Jurkat, Clone E6-1 (cell line): ENCODE measurements at places on chromosomes 4 and X.

DNA sequence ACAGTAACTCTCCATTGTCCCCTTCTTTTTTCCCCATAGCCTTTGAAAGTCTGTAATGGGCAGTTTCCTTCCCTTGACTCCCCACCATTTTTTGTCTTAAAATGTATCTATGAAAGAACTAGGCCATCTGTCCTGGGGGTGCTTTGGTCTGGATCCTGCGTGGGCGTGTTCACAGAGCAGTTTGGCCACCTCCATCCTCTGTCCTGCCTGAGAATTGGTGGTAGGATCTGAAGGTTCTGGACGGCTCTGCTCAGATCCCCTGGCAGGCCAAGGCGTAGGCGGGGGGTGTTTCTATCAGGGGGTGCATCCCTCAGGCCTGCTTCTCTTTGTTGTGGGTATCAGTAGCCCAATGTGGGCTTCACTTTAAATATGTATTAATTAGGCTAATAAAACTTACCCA, 107.1 kb downstream of the FAM193A start:
- DNase-seq = no peak

DNA sequence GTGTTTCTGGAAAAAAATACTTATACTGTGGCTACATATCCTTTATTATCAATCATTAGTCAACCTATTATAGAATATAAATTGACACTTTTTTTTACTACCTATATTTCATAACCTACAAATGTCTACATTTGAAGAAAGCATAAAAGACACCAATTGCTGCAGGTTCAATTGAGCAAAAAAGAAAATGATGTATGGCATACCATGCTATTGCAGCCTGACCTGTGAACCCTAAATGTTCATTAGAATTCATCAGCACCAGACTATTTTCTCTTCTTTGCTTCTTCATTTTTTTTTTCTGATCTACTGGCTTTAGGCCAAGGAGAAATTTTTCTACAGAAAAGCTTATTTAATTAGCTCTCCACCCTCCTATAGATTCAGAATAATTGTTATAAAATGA, 1628.2 kb upstream of the IGFBP7 start:
- DNase-seq = no peak

DNA sequence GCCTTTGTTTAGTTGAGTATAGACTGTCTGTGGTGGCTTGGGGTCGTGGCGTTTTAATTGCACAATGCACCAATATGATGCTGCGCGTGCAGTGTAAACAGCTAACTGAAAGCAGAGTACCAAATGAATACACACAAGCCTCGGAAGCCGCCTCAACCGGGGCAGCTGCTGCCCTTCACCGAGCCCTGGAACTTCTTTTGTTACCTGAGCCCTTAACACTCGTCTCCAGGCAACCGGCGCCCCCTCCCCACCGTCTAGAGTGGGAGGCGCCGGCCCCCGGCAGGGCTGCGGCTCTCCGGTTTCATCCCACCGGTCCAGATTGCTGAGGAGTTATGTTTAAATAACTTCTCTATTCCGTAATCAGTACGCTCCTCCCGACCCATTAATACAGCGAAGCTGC, 173.2 kb upstream of the TBL1X start:
- no peak for DNase-seq

GRCh38 chr4:77201343-77201742, 44.3 kb downstream of the CCNG2 start:
- no peak for DNase-seq

DNA sequence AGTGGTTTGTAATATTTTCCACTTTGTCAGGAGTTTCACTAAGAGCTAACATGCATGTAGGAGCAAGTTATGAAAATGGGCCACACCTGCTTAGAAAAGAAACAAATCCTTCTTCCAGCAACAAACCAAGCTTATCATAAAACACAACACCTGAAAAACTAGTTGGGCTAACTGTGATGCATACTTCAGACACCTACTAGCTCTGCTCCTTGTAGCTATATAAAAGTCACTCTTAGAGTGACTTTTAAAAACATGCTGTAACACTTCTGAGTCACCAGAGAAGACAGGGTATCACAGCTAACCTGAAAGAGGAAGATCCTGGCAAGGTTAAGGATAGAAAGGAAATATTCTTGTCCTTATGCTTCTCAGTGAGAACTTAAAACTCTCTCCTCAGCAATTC, 3.6 kb upstream of the SLAIN2 start:
- no peak for DNase-seq

DNA sequence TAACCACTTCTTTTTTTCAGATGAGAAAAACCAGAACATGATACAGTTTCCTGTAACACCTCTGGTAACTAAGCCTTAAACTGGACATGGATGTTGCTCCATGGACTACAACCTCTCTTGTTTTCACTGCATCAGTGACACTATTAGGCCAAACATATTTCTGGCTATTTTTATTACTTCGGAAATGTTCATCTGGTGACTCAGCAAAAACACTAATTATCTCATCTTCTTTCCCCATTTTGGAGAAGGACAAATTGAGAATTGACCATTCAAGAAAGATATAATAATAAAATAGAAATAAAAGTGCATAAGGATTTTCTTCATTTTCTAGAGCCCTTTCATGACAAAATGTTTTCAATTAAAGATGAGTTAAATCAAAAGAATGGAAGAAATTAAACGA, 361.9 kb upstream of the TECRL start:
- no peak for DNase-seq

DNA sequence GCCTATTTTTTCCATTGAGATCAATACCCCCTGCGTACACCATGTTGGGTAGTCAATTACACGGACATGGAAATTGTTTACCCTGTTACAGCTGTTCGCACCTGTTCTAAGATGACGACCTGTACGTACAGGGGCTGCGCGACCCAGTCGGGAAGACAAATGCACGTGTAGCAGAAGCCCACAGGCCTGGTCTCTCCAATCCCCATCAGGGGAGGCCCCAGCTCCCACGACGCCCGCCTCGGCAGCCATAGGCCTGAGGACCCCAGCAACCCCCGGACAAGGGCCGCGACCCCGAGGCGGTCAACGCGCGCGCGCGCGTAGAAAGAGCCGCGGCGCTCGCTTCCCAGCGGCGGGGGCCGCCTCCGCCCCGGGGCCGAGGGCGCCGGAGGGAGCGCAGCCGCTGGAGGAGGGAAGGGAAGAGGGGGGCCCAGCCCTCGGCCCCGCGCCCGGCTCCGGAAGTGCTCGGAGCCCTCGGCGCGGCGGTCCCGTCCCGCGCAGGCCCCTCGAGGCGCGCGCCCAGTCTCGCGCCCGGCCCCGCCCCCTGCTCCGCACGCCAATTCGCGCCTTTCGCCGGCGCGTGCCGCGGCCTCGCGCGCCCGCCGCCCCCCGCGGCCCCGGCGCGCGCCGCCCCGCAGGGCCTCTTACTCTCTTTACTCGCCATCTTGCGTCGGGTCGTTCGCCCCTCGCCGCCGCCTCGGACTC, 618 bp downstream of the RBBP7 start:
- no peak for DNase-seq

DNA sequence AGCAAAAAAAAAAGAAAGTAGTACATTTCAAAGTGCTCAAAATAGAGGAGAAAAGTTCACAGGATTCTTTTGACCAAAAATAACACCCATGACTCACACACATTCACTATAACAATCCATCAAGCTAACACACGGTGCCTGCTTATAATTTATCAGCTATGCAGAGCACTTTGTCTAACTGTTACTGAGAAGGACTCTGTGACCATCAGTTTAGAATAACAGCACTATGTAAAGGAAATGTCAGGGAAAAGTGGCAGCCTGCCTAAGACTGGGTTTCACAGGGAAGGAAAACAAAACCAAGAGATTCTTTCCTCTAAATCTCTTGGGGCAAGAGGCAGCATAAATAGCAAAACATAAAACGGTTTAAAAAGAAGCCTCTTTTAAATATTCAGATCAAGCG, 54.8 kb downstream of the CCDC149 start:
- no peak for DNase-seq
